ENCODE measurements at places on chromosomes 2 and 18. TPM values are rescaled to one million over a fixed set of nuclear protein-coding genes. Genes with fewer than 3 reads are reported as not detected.

Gene ZBTB7C
- total RNA-seq, result 17.7 TPM

Gene GAL3ST2
- total RNA-seq, result not detected

Gene CCDC68
- total RNA-seq, result 20.8 TPM

Gene KANSL3
- total RNA-seq, result 50.1 TPM

Gene GAREM2
- total RNA-seq, result 1.9 TPM

Gene PIEZO2
- total RNA-seq, result 20.4 TPM

Gene CNGA3
- 0.17 TPM for total RNA-seq

Gene SLC1A4
- 12.2 TPM for total RNA-seq

Gene MOGAT1
- total RNA-seq, result 2.2 TPM

Gene MLPH
- total RNA-seq, result 423 TPM

Gene CCDC74B
- total RNA-seq, result 0.78 TPM

Gene CMPK2
- total RNA-seq, result 23.2 TPM

Gene SPTBN1
- 813 TPM for total RNA-seq

Gene SP5
- total RNA-seq, result 2.5 TPM

Gene ST8SIA5
- not detected for total RNA-seq

Gene HJURP
- total RNA-seq, result 1.2 TPM

Gene PTPRN
- total RNA-seq, result not detected

GRCh38 chr2:5042666-5043440 lies 649.3 kb upstream of the SOX11 start:
- no peaks in the 10 kb centered on the region for H3K4me1 ChIP-seq
- no peak for DNase-seq
- H3K27ac ChIP-seq, result no peak overlapping the region
- no peaks in the 10 kb centered on the region for H3K36me3 ChIP-seq
- H3K4me3 ChIP-seq, result no peak overlapping the region

DNA sequence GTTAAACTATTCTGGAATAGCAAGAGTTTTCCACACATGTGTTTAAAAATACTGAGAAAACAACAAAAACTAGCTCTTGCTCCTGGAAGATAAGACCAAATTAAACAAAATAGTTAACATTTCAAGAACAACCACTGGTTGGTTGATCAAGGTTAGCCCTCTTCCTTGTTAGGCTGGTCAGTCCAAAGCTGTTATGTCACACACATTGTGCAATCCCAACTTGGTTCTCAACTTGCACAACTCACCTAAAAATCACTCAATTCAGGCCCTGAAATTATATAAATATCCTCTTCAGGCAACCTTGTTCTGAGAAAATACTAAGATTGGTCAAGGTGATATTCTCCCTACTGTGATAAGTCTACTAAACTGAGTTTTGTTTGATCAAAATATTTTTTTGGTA lies 169.7 kb upstream of the LRP1B start:
- no peaks in the 10 kb centered on the region for H3K36me3 ChIP-seq
- H3K27me3 ChIP-seq, result no peaks in the 10 kb centered on the region
- no peaks in the 10 kb centered on the region for H3K4me1 ChIP-seq
- H3K4me3 ChIP-seq, result no peak overlapping the region
- DNase-seq, result no peak

DNA sequence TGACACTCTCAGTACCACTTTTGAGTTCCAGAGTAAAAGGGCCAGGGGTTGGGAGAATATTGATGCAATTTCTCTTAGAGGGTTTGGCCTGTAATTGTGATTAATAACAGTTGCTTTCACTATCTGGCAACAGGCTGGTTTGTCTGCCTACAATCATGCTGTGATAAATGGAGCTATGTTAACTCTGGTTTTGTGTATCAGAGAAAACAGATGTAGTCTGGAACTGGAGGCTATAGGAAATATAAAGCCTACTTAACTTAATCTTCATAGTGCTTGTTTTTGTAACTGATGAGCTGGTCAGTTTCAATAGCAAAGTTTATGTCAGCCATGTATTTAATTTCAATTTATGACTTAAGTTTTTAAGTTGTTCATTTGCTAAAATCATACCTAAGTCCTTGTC lies 138.0 kb downstream of the AGPS start:
- no peak overlapping the region for H3K27ac ChIP-seq
- H3K4me3 ChIP-seq, result no peak overlapping the region
- no peaks in the 10 kb centered on the region for H3K36me3 ChIP-seq
- no peak for DNase-seq
- no peaks in the 10 kb centered on the region for H3K4me1 ChIP-seq

- no peaks in the 10 kb centered on the region for H3K36me3 ChIP-seq
- no peaks in the 10 kb centered on the region for H3K27me3 ChIP-seq
- H3K4me3 ChIP-seq, result no peak overlapping the region
- DNase-seq, result no peak
Observed at GRCh38 chr2:150742094-150742493, 254.6 kb upstream of the RND3 start.

- H3K4me1 ChIP-seq, result no peaks in the 10 kb centered on the region
- no peaks in the 10 kb centered on the region for H3K27me3 ChIP-seq
- no peak overlapping the region for H3K27ac ChIP-seq
- no peaks in the 10 kb centered on the region for H3K36me3 ChIP-seq
- no peak for DNase-seq
Observed at GRCh38 chr2:112927745-112928144, 16.8 kb downstream of the IL37 start.

GRCh38 chr18:80191264-80191663 lies 56.0 kb downstream of the PARD6G start:
- no peak overlapping the region for H3K27ac ChIP-seq
- H3K4me3 ChIP-seq, result no peak overlapping the region
- H3K4me1 ChIP-seq, result no peaks in the 10 kb centered on the region

- no peak overlapping the region for H3K27ac ChIP-seq
- no peak for DNase-seq
- H3K27me3 ChIP-seq, result no peaks in the 10 kb centered on the region
Observed at GRCh38 chr2:214376618-214377285, 34.1 kb upstream of the VWC2L start.

- no peaks in the 10 kb centered on the region for H3K4me1 ChIP-seq
- H3K4me3 ChIP-seq, result no peak overlapping the region
- no peaks in the 10 kb centered on the region for H3K27me3 ChIP-seq
- H3K27ac ChIP-seq, result no peak overlapping the region
- H3K36me3 ChIP-seq, result no peaks in the 10 kb centered on the region
Observed at GRCh38 chr2:17442334-17442733, 75.9 kb downstream of the RAD51AP2 start.

- H3K4me3 ChIP-seq, result no peak overlapping the region
- H3K27ac ChIP-seq, result no peak overlapping the region
- no peaks in the 10 kb centered on the region for H3K27me3 ChIP-seq
- no peaks in the 10 kb centered on the region for H3K36me3 ChIP-seq
Observed at GRCh38 chr2:167943368-167943767, 304.0 kb downstream of the STK39 start.

- peaks cover 15% of the 10 kb centered on the region for H3K4me1 ChIP-seq
- peaks cover 70% of the 10 kb centered on the region for H3K36me3 ChIP-seq
- no peaks in the 10 kb centered on the region for H3K27me3 ChIP-seq
- H3K4me3 ChIP-seq, result no peak overlapping the region
- no peak overlapping the region for H3K27ac ChIP-seq
Observed at GRCh38 chr18:11891737-11892136, 16.4 kb downstream of the MPPE1 start.

DNA sequence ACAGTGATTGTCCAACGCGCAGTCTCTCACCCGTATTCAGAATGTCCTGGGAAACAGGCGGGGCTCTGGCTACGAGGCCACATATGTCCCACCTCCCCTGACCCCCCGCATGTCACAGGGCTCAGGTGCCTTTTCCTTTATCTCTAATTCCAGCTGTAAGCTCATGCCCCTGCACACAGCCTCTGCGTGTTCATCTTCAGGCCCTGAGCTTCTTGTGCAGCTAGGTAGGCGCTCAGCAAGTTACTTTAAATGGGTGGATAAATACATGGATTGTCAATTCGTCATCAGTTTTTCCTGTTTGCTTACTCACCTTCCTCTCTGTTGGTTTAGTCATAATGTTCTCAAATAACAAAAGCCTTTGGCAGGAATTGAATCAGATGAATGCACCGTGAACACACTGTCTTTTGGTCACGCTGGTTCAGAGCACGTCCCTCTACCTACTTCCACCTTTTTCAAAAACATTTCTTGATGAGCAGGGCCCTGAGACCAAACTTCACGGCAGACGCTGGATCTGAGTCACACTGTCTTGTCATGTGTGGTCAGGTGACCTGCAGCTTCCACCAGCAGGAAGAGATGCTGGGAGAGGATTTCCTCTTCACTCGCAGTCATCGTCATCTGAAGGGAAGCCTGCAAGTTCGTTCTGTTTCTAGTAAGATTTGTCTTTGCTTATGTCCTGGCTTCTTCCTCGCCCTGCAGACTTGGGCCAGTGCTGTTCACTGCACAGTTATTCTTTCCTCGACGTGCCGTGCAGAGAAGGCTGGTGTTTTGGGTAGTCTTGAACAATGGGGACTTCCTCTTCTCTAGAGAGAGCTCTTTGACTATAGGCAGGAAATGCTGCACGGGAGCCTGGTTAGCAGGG lies 138.1 kb downstream of the PTGR3 start:
- H3K27me3 ChIP-seq, result no peaks in the 10 kb centered on the region
- no peaks in the 10 kb centered on the region for H3K36me3 ChIP-seq
- peaks cover 6% of the 10 kb centered on the region for H3K4me1 ChIP-seq
- peak overlapping the region; percentile 27 for H3K4me3 ChIP-seq
- H3K27ac ChIP-seq, result peak overlapping the region; percentile 73
